ENCODE measurements at places on chromosomes 3 and 15.

DNA sequence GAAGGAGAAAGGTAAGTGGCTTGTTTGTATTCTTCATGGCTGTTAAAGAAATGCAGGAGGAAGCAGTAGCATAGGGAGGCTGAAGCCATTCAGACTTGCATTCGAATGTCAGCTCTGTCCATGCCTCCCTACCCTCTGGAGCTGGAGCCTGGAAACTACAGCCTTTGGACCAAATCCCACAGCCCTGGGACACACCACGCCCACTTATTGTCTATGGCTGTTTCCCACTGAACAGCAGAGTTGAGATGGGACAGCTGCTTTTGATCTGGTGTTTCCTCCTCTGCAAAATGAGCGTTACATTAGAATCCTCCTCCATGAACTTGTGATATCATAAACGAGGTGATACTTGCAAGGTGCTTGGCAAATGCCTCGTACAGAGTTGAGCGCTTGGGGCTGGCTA lies 3.6 kb downstream of the FAM107A start:
- DNase-seq = no peak

DNA sequence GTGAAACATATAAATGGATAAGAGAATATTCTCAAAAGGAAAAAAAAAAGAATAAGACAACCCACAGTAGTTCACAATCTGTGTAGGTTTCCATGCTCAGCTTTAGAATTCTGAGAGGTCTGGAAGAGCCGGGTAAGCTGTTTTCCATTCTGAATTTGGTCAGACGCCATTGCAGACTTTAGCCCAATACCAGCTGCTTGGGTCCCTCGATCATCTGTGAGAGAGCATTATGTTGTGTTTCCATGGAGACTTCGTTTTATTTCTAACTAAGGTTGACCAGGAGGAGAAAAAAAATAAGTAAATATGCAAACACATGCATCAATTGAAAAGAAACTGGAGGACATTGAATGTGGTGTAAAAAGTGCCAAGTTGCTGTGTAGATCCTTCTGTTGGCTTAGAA lies 25.5 kb downstream of the KCNAB1 start:
- DNase-seq = no peak

DNA sequence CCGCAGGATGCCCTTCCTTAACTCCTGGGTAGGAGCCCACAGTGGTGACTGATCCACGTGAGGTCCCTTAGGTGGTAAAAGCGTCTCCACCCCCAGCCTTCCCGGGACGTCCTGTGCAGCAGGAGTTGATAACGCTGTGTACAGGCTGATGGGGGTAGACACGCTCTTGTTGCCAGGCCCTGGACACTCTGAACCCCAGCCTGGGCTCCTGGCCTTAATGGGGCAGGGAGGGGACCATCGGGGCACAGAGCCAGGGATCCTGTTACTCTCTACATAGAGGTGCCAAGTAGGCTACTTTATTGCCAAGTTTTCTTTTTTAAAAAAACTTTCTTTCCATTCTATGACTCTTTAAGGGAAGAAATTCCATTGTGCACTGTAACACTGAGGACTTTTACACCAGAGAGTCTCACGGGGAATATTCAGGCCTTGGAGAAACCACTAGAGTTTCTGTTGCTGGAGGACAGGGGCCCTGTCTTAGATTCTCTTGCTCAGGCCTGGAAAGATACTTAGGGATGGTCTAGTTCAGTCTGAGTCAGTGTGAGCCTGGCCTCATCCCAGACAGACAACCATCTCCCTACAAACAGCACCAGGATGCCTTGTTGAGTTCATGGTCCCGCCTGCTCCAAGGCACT lies 104.3 kb upstream of the RNU6-1 start:
- DNase-seq = no peak

DNA sequence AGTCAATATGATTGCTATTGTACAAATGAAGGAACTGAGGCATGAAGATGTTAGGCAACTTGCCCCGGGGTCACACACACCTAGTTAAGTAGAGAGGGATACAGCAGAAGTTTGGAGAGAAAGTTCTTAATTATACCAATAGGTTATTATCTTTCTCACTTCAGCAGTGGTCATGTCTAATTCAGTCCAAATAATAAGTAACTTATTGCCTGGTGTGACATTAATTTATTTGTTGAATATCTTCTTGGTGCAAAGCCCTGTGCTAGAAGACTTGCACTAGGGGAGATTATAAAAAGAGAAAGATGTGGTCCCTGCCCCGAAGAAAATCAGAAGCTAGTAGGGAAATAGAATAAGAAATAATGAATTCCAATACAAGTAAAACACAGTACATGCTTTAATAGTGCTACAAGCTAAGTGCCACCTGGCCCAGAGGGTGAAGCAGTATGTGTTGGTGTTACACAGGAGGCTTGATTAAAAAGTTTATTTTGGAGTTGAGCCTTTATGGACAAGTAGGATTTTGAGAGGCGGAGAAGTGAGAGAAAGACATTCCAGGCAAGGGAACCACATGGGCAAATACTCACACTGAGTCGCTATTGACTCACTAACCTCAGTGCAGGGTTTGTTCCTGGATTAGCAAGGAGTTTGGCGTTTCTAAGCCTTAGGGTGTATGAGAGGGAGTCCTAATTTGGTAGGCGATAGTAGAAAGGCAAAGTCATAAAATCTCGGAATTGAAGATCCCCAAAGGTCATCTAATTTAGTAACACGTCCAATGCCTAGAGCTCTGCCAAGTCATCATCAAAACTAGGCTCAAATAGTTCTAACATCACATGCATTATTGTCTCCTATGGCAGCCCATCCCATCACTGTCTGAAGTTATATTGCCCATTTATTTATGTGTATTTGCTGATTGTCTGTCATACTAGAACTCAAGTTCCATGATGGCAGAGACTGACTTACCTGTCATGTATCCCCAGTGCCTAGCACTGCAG lies 19.2 kb upstream of the GSK3B start:
- no peak for DNase-seq

- DNase-seq = no peak
Observed at GRCh38 chr3:37956723-37957538, 33.7 kb upstream of the VILL start.

- no peak for DNase-seq
Observed at GRCh38 chr3:46896386-46896785, 18.9 kb downstream of the PTH1R start.

DNA sequence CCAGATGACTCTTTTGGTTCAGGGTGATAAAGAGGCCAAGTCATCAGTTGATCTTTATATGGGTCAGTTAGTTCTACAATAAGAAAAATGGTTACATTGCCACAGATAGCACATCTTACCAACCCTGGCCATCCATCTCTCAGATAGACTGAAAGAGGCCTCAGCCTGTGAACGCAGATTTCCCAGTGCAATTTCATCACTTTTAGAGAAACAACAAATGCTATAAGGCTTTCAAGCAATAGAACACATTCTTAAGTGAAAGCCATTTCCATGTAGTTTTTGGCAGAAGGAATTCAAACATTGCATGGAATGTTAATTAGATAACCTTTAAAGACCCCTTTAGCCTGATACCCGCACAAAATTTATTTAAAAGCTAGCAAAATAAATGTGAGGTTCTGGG lies 200.6 kb upstream of the ZBTB20 start:
- DNase-seq = no peak

DNA sequence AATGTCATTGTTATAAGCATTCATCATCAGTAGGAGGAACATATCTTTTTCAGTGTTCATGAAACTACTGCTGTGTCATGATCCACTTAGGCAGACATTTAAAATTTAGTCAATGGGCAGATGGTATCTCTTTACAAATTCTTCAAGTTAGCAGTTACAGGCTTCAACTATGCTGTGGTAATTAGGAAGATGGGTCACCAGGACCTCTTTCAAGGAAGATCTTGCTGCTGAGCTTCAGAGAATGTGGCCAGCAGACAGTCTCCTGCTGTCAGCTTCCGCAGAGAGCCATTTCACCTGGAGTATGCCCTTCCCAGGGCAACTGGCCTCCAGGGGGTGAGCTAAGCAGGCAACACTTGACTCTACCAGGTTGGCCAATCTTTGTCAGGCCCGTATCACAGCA lies 19.4 kb downstream of the IFT57 start:
- no peak for DNase-seq

GRCh38 chr15:39909007-39909406 lies 11.1 kb downstream of the GPR176 start:
- DNase-seq = no peak

DNA sequence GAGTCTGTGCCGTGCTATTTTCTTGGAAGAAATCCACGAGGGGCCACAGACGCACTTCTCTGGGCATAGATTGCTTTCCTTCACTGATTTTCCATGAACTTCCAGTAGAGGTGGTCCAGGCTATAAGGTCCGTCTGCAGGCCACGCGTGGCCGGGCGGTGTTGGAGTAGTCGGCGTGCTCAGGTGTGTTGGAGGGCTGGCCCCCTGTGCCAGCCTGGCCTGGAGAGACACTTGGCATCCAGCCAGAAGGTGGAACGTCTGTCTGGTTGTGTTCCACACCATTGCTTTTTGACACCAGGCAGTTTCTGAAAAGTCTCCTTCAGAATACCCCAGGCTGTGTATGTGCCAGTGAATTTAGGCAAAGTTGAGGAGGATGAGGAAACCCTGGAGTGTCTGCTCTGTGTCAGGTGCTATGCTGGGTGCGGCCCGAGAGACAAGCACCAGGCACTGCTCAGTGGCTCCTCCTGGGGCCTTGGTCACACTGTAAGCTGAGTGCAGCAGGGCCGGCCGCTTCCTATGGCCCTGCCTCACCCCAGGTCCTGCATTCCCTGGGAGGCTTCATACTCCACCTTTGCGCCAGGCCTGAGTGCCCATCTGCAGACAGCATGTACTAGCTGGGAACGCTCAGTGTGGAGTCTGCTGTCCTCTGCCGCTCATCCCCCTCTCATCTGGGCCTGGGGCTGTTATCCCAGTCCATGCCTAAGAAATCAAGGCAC lies 52.1 kb upstream of the TAMM41 start:
- DNase-seq = no peak

- DNase-seq = no peak
Observed at GRCh38 chr3:87069971-87070370, 79.0 kb upstream of the VGLL3 start.

DNA sequence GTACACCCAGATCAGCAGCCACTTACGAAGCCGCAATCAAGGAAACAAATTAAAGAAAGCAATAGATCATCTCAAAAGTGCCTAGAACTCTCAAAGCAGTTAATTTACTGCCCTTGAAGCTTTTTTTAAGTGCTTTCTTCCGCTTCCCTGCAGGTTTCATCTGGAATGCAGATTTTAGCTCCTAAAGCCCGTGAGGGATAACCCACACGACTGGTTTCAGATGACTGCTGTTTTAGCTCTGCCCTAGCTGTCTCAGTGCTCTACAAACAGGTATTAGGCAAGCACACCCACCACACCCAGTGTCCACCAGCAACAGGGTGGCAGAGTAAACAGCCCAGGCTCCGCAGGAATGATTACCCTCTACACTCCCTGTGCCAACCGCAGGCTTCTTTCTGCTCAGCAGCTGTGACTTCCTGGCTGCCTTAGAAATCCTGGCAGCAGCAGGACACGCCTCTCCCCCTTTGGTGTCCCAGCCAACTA lies 126.0 kb downstream of the FMN1 start:
- no peak for DNase-seq

DNA sequence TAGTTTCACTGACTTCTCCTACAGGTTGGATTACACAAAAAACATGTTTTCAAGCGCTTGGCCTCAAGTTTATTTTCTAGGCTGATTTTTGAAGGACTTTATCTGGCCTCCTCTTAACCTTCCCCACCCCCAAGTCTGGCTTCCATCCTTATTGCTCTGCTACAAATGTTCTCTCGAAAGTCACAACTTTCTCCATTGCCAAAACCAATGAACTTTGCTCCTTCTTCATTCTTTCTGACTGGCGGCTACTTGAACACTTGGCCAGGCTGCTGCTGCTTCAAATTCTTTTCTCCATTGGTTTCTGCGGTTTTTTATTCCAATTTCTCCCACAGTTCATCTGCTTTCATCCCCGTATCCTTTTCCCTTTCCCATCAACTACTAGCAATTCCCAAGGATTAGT lies 106.6 kb downstream of the TOP2B start:
- DNase-seq = no peak

GRCh38 chr15:59845942-59846499 lies 156.9 kb upstream of the BNIP2 start:
- DNase-seq = no peak

- no peak for DNase-seq
Observed at GRCh38 chr3:5616873-5617272, 429.4 kb downstream of the EDEM1 start.

DNA sequence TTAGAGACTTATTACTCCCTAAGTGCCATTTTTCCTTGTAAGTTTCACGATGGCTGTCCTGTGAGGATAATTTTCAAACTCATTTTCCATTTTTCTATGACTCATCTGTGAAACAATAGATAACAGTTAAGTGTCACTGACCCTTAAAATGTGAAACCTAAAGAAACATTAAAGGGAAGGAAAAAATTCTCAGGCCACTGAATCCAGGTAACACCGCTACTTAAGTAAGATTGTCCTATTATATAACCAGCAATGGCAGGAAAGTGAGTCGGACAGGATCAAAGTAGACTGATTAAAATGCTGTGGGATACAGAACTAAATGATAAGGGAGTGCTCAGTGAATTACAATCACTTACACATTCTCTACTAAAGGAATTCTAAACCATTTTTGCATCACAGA lies 12.4 kb downstream of the PLD1 start:
- no peak for DNase-seq

DNA sequence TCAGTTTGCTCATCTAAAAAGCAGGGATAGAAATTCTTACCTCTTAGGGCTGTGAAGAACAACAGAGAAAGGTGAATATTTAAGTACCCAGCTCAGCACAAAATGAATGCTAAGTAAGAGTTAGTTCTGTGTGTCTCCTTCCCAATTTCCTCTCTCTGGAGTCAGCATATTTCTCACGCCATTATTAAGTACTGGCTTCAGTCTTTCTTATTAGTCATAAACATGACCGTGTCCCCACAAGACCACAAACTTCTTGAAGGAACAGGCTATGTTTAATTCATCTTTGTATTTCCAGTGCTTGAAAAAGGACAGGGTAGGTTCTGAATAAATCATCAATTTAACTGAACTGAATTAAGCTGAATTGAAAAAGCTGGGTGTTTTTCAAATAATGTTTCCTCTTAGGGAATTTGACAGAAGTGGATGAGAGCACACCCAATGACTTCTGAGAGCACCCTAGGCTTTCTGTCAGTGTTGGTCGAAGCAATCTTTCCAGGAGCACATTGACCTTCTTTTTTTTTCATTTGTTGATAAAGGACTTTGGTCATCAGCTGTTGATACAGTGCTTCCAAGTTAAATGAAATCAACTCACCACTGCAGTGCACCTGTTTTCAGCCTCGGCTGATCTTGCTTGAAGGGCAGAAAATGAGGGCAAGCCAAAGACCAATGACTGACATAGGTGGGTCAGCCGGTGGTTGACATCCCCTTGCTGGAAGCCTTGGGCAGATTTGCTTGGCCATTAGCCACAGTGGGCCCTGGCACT lies 324.6 kb downstream of the MFSD1 start:
- no peak for DNase-seq

DNA sequence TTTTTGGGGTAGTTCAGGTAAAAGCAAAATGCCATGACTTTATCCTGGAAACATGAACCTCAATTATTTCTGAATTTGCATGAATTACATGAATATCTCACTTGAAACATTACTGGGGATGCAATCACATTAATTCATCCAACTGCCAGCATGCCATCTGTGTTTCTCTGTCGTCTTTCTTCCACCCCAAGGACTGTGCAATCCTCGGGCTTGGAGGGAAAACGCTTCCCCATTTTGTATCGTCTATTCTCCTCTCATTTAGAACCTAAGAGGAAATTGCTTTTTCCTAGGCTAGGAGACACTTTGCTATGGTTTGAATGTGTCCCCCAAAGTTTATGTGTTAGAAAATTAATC lies 109.4 kb downstream of the SQOR start:
- no peak for DNase-seq

Measured in posterior cingulate gyrus (tissue), 11 donors.